ENCODE measurements at places on chromosomes 6 and 20. TPM values are rescaled to one million over a fixed set of nuclear protein-coding genes. Genes with fewer than 3 reads are reported as not detected.
A peak's percentile ranks its signal among the peaks of the same experiment; 100 is the strongest.

- no peak for ATAC-seq
Observed at GRCh38 chr6:141513830-141514229, 618.9 kb upstream of the GJE1 start.

GRCh38 chr6:37723016-37723415, 25.3 kb upstream of the MDGA1 start:
- ATAC-seq, result no peak

GRCh38 chr6:24052590-24052961, 73.4 kb upstream of the NRSN1 start:
- ATAC-seq, result peak; percentile 88

GRCh38 chr20:63937596-63937995, 18.6 kb downstream of the UCKL1 start:
- ATAC-seq, result no peak

DNA sequence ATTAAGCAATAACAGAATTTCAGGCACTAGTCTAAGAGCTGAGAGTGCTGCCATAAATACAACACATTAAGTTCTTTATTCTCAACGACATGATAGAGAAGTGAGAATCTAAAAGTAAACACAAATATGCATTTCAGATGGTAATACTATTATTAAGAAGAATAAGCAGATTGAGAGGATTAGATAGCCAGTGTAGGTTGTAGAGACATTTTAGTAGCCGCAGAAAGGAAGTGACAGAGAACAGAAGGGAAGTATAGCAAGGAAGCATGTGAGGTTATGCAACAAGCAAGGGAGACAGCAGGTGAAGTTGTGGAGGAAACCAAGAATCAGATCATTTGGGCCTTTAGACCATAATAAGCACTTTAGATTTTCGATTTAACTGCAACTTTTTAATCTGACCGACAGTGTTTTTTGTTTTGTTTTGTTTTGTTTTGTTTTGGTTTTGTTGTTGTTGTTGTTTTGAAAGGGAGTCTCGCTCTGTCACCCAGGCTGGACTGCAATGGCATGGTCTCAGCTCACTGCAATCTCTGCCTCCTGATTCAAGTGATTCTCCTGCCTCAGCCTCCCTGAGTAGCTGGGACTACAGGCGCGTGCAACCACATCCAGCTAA, 737.0 kb upstream of the ADGRB3 start:
- ATAC-seq, result no peak

GRCh38 chr20:48558906-48559305, 268.9 kb downstream of the PREX1 start:
- ATAC-seq, result no peak

DNA sequence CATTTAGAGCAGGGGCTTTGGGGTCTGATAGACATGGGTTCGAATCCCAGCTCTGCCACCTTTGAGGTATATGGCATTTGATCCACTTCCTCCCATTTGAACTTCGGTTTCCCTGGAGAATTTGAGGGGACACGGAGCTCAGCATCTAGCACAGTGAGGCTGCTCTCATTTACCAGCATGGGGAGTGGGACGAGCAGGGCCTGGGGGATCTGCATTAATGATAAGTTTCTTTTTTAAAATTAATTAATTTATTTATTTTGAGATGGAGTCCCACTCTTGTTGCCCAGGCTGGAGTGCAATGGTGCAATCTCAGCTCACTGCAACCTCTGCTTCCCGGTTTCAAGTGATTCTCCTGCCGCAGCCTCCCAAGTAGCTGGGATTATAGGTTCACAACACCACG, 52.6 kb downstream of the VSTM2L start:
- ATAC-seq, result no peak

GRCh38 chr6:119323478-119323877, 26.1 kb downstream of the MAN1A1 start:
- ATAC-seq, result no peak

DNA sequence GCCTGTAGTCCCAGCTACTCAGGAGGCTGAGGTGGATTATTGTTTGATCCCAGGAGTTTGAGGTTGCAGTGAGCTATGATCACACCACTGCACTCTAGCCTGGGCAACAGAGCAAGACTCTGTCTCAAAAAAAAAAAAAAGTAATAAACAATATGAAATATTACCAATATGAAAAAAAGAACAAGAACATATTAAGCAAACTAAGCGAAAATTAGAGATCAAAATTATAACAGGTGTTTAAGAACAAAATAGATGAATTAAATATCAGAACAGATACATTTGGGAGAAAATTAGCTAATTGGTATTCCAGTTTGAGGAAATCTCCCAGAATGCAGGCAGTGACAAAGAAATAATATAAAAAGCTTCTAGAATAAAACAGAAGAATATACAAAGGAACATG, 23.3 kb downstream of the GLO1 start:
- ATAC-seq, result no peak

Gene RAD21L1
- total RNA-seq, result not detected

Gene PAK5
- total RNA-seq, result 21.7 TPM

Gene NPEPL1
- 8.3 TPM for total RNA-seq

All from motor neuron (in vitro differentiated cells).